ENCODE measurements at places on chromosomes 7 and 10. TPM values are rescaled to one million over a fixed set of nuclear protein-coding genes. Genes with fewer than 3 reads are reported as not detected.

TNS3 gene
- total RNA-seq: 92.5 TPM

RASA4B gene
- 4.0 TPM for total RNA-seq

CTAGE8 gene
- not detected for total RNA-seq

GJD4 gene
- not detected for total RNA-seq

GRCh38 chr10:88120599-88121333 is 257.3 kb downstream of the PTEN start:
- no peak for DNase-seq

All from SJSA1 (cell line).